ENCODE measurements at places on chromosomes 5 and 9.

DNA sequence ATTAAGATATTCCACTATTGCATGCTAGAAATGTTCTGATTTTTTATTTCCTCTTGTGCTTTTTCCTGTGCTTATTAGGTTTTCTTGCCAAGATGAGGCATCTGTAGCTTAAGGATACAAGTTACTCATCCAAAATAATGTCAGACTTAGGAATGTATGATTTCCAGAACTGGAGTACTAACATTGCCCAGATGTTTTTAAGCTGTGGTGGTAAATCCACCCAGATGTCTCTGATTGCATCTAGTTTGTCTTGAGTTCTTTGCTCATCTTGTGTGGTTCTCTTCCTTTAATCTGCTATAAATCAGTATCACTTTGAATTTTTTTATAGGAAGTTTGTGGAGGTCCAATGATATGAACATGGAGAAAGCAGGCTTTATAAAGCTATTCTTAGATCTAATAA lies 337.5 kb upstream of the ZNF608 start:
- no peak for DNase-seq

DNA sequence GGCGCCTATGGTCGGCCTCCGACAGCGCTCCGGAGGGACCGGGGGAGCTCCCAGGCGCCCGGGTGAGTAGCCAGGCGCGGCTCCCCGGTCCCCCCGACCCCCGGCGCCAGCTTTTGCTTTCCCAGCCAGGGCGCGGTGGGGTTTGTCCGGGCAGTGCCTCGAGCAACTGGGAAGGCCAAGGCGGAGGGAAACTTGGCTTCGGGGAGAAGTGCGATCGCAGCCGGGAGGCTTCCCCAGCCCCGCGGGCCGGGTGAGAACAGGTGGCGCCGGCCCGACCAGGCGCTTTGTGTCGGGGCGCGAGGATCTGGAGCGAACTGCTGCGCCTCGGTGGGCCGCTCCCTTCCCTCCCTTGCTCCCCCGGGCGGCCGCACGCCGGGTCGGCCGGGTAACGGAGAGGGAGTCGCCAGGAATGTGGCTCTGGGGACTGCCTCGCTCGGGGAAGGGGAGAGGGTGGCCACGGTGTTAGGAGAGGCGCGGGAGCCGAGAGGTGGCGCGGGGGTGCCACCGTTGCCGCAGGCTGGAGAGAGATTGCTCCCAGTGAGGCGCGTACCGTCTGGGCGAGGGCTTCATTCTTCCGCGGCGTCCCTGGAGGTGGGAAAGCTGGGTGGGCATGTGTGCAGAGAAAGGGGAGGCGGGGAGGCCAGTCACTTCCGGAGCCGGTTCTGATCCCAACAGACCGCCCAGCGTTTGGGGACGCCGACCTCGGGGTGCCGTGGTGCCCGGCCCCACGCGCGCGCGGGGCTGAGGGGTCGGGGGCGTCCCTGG lies 561 bp downstream of the DAPK1 start:
- peak; percentile 12 for DNase-seq

- DNase-seq = no peak
Observed at GRCh38 chr9:104983491-104983890, 55.5 kb upstream of the ABCA1 start.

DNA sequence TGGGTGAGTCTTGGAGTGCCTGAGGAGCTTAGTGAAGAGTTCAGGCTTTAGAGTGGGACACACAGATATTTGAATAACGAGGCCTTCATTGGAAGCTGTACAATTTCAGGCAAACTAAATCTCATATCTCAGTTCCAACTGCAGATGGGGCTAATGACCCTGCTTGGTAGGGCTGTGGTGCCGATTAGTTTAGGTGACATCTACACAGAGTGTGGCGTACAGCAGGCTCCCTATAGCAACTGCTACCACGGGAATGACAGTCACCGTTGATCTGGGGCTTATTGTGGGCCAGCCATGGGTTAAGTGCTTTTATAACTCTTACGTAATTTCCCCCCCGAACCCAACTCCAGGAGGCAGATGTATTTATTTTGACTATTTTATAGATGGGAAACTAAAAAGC lies 70.8 kb downstream of the FAT2 start:
- DNase-seq = no peak

- no peak for DNase-seq
Observed at GRCh38 chr9:32483343-32483742, 42.7 kb downstream of the RIGI start.

GRCh38 chr5:14644623-14645237 lies 19.8 kb upstream of the OTULIN start:
- DNase-seq = no peak

DNA sequence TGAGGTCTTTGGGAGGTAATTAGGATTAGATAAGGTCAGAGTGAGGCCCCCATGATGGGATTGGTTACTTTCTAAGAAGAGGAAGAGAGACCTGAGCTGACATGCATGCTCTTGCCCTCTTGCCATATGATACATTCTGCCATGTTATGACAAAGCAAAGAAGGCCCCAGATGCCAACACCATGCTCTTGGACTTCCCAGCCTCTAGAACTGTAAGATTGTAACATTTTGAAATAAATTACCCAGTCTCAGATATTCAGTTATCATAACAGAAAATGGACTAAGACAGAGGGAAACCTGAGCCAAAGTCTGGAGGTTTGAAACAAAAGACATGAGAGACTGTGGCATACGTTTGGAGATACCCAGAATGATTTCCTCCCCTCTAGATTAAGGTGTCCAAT lies 318.6 kb downstream of the ARHGEF28 start:
- no peak for DNase-seq

DNA sequence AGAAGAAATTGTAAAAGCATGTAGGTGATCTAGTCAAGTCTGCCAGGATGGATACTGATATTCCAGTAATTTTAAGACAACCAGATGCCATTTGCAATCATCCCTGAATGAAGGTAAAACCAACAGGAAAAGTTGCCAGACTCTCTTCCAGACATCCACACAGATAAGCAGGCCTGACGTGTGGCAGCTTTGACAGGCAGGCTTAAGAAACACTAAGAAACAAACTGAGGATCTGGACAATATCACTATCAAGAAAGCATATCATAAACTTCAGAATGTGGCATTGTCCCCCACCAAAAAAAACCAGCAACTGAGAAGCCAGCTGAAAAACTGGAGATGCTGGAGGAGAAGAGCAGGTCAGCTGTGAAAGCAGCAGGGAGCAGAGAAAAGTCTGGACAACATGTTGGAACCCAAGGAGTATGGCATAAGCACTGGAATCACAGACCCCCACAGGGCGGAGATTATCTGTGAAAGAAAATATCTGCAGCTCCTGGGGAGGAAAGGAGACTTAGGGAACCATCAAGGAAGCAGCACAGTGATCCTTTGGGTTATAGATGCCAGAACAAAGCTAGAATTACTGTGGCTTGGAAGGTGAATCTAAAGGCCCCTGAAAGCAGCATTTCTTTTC lies 307.0 kb downstream of the CWC27 start:
- no peak for DNase-seq

DNA sequence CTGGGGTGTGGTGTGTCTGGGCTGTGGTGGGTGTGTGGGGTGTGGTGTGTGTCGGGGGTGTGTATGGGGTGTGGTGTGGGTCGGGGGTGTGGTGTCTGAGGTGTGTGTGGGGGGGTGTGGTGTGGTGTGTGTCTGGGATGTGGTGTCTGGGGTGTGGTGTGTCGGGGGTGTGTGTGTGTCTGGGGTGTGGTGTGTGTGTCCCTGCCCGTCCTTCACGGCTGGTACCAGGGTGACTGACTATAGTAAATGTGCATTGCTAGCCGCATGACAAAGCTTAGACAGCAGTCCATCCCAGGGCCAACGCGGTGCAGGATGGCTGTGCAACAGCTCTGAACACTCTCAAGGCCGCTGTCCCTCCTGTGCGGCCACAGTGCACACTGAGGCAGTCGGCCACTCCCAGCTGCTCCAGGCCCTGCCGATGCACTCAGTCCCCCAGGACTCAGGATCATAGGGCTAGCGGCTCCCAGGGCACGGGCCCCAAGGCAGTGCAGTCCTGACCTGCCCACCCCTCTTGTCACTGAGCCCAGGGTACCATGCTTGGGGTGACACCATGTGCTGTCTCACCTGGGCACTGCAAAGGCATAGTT lies 54.0 kb downstream of the SECISBP2 start:
- DNase-seq = peak; percentile 33

GRCh38 chr9:73229543-73229942 lies 77.9 kb downstream of the ANXA1 start:
- DNase-seq = no peak

DNA sequence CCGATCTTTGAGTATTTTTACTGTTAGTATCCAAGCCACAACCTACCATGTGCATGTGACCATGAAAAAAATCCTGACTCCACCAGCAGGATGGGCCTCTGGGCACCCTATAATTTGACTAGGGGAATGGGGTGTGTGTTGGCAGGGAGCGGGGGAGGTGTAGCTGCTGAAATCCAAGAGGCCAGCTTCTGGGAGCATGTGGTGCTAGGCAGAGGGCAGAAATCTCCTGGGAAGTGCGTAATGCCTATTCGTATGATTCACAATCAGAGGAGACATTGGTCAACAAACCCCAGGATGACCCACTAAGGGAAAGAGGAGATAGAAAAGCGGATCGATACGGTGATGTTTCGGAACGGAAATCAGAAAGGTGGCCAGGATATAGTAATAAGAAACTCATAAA lies 149.9 kb downstream of the ARSB start:
- no peak for DNase-seq

GRCh38 chr5:174793684-174794328 lies 69.4 kb downstream of the MSX2 start:
- peak; percentile 52 for DNase-seq

- no peak for DNase-seq
Observed at GRCh38 chr5:10756549-10756948, 4.5 kb downstream of the DAP start.

DNA sequence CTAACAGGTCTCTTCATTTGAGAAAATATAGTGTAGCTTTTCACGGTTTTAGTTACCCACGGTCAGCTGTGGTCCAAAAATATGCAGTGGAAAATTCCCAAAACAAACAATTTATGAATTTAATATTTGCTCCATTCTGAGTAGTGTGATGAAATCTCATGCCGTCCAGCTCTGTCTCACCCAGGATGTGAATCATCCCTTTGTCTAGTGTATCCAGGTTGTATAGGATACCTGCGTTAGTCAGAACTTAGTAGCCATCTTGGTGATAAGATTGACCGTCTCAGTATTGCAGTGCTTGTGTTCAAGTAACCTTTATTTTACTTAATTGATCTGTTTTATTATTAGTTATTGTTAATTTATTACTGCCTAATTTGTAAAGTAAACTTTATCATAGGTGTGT lies 41.1 kb downstream of the NDUFS4 start:
- no peak for DNase-seq

DNA sequence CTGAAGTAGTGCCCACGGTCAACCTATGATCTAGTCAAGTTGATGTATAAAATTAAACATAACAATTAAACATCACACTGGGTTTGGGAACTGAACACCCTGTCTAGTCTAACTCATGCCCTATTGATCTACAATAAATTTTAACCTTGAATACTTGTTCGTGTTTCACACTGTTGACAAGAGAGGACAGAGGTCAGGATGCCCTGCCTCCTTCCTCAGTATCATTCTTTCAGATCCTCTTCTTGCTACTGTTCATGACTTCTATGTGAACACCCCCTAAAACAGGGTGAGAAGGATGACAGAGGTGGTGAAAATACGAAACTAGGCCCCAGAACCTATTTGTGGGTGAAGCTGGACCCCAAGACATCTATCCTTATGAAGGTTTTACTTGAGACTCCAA lies 8.1 kb upstream of the MAT2B start:
- no peak for DNase-seq

GRCh38 chr9:26727471-26727870 lies 165.1 kb downstream of the CAAP1 start:
- no peak for DNase-seq

DNA sequence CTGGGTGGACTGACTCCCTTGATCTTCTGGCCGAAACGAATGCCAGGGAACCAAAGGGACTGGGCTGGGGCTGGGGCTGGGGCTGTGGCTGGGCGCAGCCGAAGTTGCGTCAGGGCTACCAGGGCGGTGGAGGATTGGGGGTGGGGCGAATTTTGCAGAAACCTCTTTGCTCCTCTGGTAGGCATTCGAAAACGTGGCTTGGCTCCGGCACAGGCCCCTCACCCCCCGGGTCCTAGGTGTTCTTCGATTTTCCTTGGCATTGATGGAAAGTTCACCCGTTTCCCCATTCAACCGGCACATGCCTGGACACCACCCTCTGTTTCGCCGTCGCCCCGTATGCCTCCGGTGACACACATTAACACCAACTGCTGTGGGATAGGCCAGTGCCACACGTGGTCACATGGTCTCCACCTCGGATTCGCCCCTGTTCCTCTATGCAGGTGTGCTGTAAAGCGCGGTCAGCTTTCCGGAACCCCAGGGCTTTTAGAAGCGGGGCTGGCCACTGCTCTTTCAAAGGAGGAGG lies 477.1 kb downstream of the SPATA31A7 start:
- DNase-seq = no peak

DNA sequence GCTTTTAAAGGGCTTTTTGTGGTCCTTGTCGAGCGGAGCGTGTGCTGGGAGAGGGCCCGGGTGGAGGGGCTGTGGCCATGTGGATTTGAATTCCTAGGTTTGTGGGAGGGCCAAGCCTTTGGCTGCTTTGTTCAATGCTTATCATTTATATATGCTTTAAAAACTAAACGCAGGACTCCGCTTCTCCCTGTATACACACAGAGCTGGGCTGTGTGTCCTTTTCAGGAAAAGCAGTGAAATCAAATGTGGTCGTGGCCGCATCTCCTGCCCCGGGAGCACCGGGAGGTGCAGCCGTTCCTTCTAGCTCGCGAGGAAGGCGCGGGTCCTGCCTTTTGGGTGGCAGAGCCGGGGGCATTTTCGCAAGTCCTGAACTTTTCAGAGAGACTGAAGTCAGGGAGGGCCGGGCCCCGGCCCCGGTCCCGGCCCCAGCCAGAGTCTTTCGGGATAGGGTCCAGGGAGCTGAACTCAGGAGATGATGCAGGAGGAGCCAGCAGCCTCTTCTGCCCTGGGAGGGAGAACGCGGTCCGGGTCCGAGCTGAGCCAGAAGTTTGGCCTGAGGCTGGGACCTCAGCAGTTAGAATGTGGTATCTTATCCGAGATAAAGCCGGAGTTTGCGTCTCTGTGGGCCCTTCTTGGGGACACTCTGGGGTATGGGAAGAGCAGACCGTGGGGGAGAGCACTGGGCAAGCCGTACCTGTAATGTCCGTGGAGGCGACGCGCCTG lies 158.8 kb downstream of the C9orf152 start:
- peak; percentile 14 for DNase-seq

GRCh38 chr5:106171708-106172107 lies 1499.0 kb downstream of the EFNA5 start:
- DNase-seq = no peak

DNA sequence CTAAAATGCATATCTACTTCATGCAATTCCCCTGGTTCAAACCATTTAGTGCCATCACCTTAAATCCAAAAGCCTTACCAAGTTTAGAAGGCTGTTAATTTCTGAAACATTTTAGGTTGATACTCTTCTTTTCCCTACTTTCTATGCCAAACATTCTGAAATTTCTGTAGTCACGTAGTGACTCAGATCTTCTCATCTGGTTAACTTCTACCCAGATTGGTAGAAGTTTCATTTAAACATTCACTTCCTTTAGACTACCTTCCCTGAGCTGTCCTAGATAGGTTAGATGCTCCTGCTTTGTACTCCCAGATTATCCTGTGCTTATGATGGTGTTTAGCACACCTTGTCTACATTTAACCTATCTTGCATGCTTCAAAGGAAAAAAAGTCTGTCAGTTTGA lies 9.9 kb downstream of the RAD50 start:
- DNase-seq = no peak
